Activated T-helper 1 cell treated with anti-CD3 and anti-CD28 coated beads, Interleukin-2, amount 50 U/mL, for 16 hours (primary cell): ENCODE measurements at places on chromosomes 4 and X.

GRCh38 chr4:113457121-113457520 lies 304.4 kb downstream of the CAMK2D start:
- DNase-seq = no peak

GRCh38 chrX:47581731-47582647 lies at the start of gene TIMP1:
Gene TIMP1 (plus strand): TSS chrX:47582436. CDS start chrX:47583416, 980 bp downstream.
- peak; percentile 62 for DNase-seq

DNA sequence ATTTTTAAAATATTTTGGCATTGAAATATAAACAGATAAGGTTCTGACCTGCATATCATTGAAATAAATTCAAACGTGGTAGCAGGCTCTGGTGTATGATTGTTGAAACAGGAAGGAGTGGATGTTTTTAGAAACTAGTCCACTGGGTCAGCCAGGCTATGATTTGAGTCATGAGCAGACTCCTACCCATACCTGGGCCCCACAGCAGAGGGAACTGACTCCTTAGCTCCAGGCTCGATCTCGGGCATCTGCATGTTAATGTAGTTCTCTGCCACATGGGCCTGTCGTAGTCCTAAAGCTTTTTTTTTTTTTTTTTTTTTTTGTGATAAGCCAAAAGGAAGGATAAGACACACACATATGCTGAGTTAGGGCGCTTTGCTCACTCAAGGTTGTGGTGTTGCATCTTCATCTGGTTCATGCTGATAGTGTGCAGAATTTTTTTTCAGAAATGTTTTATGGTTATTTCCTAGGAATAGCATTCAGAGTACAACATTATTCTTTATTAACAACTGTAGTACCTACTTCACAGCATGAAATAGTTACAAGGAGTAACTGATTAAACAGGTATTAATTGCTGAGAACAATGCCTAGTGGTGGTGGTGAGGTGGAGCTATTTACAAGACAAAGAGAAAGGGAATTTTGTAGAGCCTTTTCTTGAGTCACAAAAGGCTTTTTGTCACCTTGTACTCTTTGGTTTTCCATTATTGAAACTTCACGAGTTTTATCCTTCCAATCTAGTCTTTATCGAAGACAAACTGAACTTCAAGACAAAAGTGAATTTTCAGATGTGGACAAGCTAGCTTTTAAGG lies 27.3 kb downstream of the OFD1 start:
- no peak for DNase-seq

GRCh38 chr4:186074189-186074588 lies 5.2 kb downstream of the TLR3 start:
- DNase-seq = no peak

DNA sequence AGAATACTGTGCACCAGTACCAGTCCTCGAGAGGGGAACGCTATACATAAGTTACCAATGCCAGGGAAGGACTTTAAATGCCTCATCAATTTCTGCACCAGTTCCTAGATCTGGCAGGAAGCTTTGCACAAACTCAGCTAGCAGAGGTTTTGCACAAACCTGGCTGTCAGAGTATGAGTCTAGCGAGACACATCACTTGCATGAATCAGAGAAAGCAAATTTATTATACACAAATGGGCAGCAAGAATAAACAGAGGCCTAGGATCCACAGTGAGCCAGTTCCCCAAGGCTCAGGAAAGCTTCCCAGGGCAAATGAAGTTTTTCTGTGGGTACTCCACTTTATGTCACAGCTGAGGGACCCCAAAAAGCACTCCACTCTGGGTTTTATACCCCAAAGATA lies 523.5 kb downstream of the CFAP47 start:
- no peak for DNase-seq
